Vagina (tissue), 2 donors: ENCODE measurements at places on chromosomes 4 and X.

GRCh38 chr4:153518637-153519389 is 52.7 kb downstream of the TMEM131L start:
- peaks cover 19% of the 10 kb centered on the region for H3K4me1 ChIP-seq
- H3K4me3 ChIP-seq = no peak overlapping the region
- no peaks in the 10 kb centered on the region for H3K27me3 ChIP-seq
- no peak overlapping the region for H3K27ac ChIP-seq

GRCh38 chrX:31653422-31653821 is 581.6 kb upstream of the FTHL17 start:
- DNase-seq = no peak
- no peak overlapping the region for H3K4me3 ChIP-seq
- H3K4me1 ChIP-seq = no peaks in the 10 kb centered on the region
- H3K36me3 ChIP-seq = no peaks in the 10 kb centered on the region
- H3K27me3 ChIP-seq = no peaks in the 10 kb centered on the region
- H3K27ac ChIP-seq = no peak overlapping the region

DNA sequence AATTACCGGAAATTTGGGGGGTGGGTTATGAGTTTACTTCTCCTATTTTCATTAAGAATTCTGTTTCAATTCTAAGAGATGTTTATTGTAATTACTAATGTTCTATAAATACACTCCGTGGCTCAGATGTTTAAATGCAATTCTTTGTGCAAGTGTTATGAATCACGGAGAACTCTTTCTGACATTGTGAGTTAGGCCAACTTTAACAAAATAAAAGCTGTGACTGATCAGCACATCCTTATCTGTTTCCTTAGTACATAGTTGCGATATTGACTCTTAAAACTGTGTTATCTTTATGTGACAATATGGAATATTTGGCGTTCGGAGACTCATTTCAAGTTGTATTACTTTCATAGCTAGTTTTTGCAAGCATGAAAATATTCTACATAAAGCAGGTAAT is 902 bp downstream of the KLHL4 start:
- no peaks in the 10 kb centered on the region for H3K36me3 ChIP-seq
- no peak overlapping the region for H3K4me3 ChIP-seq
- no peaks in the 10 kb centered on the region for H3K27me3 ChIP-seq

DNA sequence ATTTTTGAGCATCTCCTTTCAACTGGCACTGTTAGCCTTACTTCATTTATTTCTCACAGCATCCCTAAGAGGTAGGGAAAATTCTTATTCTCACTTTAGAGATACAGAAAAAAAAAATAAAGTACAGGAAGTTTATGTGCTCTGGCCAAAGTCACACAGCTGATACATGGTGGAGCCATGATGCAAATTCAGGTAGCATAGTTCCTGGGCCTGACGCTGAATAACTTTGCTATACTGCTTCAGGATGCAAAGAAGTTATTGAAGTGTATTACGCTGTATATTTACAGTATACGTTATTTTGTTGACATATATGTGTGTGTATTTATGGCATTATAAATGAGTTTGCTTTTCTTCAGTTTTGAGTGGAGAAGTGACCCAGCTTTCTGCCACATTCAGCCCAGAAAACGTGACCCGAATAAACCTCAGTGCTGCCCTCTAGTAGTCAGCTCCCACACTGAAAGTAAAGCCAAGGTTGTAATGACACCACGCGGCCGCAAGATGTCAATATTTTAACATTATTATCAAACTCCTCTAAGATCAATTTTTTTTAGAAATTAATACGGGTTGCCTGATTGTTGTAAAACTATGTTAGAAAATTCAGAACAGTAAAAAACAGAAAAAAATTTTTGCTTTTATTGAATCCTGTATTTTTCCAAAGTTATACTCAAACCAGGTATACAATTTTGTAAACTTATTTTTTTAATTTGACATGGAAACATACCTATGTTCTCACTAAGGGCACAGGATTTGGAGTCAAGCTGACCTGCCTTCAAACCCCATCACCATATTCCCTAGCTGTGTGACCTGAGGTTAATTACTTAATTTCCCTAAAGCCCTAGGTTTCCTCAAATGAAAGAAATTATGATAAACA is 3.8 kb upstream of the GUCY2F start:
- no peak for DNase-seq
- H3K27me3 ChIP-seq = no peaks in the 10 kb centered on the region
- no peaks in the 10 kb centered on the region for H3K4me1 ChIP-seq
- H3K36me3 ChIP-seq = no peaks in the 10 kb centered on the region

DNA sequence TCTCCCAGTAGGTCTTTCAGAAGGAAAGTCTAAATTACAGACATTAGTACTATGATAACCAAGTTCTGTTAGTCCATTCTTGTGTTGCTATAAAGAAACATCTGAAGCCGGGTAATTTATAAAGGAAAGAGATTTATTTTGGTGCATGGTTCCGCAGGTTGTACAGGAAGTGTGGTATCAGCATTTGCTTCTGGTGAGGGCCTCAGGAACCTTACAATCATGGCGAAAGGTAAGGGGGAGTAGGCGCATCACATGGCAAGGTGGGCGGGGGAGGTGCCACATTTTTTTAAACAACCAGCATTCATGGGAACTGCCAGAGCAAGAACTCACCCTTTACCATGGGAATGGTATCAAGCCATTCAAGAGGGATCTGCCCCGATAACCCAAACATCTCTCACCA is 26.2 kb upstream of the USP46 start:
- no peaks in the 10 kb centered on the region for H3K36me3 ChIP-seq
- no peaks in the 10 kb centered on the region for H3K27me3 ChIP-seq
- H3K4me1 ChIP-seq = no peaks in the 10 kb centered on the region

DNA sequence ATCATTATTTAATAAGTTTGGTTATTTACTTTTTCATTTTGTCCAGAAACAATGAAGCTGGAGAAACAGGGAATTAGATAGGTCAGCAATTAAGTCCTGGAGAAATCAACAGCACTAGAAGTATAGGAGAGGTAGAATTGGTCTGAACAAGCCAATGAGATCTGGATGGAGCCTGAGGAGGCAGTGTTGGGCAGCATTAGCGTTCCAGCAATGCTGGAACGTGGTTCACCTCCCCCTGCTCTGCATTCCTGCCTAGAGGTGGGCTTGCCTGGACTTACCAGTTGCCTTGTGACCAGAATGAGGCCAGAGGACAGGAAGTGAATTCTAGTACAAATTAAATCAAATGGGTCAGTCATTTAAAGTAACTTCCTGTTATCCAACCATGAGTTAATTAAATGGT is 4.6 kb downstream of the RASSF6 start:
- H3K4me3 ChIP-seq = no peak overlapping the region
- no peak for DNase-seq
- no peaks in the 10 kb centered on the region for H3K36me3 ChIP-seq
- H3K4me1 ChIP-seq = peaks cover 5% of the 10 kb centered on the region

DNA sequence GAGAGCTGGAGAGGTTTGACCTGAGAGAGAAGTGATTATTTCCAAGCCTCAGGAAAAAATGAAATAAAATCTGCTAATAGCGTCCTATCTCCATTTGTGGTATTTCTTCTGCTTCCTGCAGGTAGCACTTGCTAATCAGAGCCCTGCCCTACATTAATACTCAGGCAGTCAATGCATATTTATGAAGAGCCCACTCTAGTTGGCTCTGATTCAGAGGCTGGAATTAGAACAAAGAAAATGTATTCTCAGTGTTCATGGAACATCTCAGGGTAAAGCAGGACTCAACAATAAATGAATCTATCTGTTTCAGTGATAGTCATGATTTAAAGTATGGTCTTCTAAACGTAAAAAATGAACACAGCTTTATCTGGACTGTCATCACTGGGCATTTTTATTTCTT is 1.4 kb upstream of the ATP8A1 start:
- DNase-seq = no peak
- H3K36me3 ChIP-seq = no peaks in the 10 kb centered on the region
- H3K27ac ChIP-seq = no peak overlapping the region
- peaks cover 28% of the 10 kb centered on the region for H3K4me1 ChIP-seq
- no peak overlapping the region for H3K4me3 ChIP-seq
- H3K27me3 ChIP-seq = no peaks in the 10 kb centered on the region

DNA sequence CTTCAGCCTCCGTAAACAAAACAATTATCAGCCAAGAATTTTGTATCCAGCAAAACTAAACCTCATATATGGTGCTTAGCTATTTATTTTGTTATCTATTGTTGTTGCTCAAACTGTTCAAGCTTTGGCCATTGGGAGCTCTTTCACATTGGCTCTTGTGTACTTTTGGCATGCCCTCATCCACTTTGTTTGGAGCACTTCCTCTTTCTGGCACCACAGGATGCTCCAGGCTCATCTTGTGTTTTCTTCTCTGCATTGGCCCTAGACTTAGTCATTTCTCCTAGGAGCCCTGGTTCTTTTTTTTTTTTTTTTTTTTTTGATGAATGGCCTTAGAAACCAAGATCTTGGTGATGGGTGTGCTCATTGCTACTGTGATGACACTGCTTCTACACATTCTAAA is 74.5 kb downstream of the DIPK2B start:
- no peak overlapping the region for H3K4me3 ChIP-seq
- no peak for DNase-seq
- H3K27ac ChIP-seq = no peak overlapping the region
- no peaks in the 10 kb centered on the region for H3K4me1 ChIP-seq

GRCh38 chr4:150949943-150950342 is 65.1 kb downstream of the LRBA start:
- no peaks in the 10 kb centered on the region for H3K27me3 ChIP-seq
- no peak for DNase-seq
- no peak overlapping the region for H3K4me3 ChIP-seq
- H3K4me1 ChIP-seq = peaks cover 5% of the 10 kb centered on the region
- H3K36me3 ChIP-seq = no peaks in the 10 kb centered on the region
- no peak overlapping the region for H3K27ac ChIP-seq
